ENCODE measurements at places on chromosomes 4 and X.

GRCh38 chr4:109389369-109390114, 44.1 kb upstream of the SEC24B start:
- no peak for DNase-seq

DNA sequence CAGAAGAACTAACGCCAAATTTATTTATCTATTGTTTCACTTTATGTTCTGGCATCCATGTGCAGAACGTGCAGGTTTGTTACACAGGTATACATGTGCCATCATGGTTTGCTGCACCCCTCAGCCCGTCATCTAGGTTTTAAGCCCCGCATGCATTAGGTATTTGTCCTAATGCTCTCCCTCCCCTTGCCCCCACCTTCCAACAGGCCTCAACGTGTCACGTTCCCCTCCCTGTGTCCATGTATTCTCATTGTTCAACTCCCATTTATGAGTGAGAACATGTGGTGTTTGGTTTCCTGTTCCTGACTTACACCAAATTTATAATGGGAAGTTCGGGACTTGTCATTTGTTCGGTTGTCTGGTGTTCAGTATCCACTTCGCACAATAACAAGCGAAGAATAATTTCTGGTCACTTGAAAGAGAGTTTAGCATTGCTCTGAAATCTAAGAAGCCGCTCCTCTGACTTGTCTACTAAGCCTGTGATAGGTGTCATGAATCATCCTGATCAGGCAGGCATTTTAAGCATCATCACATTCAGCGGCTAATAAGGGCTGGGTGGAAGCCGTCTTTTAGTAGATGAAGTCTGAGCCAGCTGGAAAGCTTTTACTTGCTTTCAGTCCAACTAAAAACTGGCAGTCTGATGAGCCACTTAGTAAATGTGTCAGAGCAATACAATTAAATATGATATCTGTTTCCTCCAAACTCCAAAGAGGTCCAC, 1065.7 kb upstream of the PABPC4L start:
- no peak for DNase-seq

- no peak for DNase-seq
Observed at GRCh38 chrX:108217876-108218275, 126.3 kb downstream of the ATG4A start.

- DNase-seq = no peak
Observed at GRCh38 chr4:165115301-165115700, 2.6 kb upstream of the TMEM192 start.
